ENCODE measurements at places on chromosomes 1 and 21.

GRCh38 chr1:247681288-247681897 lies 1.9 kb upstream of the OR13G1 start:
- DNase-seq: no peak

- peak; percentile 56 for DNase-seq
Measured at GRCh38 chr1:39653546-39654031, 14.1 kb upstream of the HEYL start.

GRCh38 chr1:96365076-96365475 lies 356.5 kb upstream of the PTBP2 start:
- DNase-seq: no peak

GRCh38 chr1:31013187-31013864 lies 52.2 kb downstream of the PUM1 start:
- DNase-seq: no peak

GRCh38 chr1:243346468-243346867 lies 90.6 kb downstream of the SDCCAG8 start:
- DNase-seq: no peak

DNA sequence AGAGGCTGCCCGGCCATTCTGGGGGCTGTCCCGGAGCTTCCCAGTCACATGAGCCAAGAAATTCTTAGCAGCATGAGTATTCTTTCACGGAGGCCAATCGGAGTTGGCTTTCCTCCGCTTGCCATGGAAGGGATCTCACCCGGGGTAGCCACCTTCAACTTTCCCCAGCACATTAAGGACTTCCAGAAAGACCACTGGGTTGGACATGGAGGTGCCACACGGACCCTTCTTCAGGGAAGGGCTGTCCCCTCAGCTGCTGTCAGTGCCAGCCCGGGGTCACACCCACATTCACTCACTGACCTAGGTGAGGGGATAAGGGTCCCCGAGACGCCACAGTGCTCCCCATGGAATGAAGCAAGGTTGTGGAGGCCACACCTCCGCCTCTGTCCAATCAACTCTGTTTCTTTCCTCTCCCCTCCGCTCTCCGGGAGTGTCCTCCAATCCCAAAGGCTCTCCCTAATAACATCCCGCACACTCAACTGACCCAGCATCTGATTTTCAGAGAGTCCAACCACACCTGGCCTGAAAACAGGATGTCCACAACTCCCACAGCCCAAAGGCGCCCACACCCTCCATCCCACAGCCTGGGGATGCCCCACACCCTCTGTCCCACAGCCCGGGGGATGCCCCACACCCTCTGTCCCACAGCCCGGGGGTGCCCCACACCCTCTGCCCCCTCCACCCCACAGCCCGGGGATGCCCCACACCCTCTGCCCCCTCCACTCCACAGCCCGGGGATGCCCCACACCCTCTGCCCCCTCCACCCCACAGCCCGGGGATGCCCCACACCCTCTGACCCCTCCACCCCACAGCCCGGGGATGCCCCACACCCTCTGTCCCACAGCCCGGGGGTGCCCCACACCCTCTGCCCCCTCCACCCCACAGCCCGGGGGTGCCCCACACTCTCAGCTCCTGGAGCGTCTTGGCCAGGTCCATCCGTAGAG lies 19.4 kb downstream of the RSPH1 start:
- no peak for DNase-seq

- DNase-seq: no peak
Measured at GRCh38 chr1:174966008-174966572, 33.7 kb upstream of the CACYBP start.

GRCh38 chr1:33414879-33415278 lies 16.0 kb downstream of the PHC2 start:
- DNase-seq: no peak

GRCh38 chr1:89578946-89579684 lies 53.8 kb upstream of the LRRC8C start:
- DNase-seq: no peak

GRCh38 chr1:40997096-40997495 lies 17.6 kb downstream of the CTPS1 start:
- DNase-seq: no peak

GRCh38 chr1:162276493-162276892 lies 100.2 kb downstream of the SPATA46 start:
- DNase-seq: no peak

DNA sequence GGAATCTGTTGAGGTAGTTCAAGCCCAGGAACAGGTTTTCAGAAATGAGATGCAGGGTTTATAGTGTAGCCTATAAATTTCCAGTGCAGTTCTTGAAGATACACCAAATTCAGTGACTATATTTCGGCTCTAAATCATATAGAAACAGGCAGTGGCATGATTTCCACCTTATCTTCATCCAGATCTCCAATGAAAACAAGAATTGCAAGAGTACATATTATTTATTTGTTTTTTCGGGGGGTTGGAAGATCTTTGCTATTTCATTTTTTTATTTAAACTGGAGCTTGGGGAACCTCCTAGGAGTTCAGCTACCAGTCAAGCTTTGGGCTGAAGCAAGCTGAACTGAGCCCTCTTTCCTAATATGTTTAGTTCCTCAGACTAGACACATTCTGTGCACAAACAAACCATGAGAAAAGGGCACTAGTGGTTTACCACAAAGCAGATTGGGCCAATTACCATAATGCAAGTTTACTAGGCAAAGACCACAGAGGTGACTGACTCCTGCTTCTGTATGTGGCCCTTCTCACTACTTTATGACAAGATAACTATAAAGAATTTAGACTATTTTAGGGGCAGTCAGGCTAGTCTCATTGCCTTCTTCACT lies 68.5 kb downstream of the RGS2 start:
- DNase-seq: no peak

DNA sequence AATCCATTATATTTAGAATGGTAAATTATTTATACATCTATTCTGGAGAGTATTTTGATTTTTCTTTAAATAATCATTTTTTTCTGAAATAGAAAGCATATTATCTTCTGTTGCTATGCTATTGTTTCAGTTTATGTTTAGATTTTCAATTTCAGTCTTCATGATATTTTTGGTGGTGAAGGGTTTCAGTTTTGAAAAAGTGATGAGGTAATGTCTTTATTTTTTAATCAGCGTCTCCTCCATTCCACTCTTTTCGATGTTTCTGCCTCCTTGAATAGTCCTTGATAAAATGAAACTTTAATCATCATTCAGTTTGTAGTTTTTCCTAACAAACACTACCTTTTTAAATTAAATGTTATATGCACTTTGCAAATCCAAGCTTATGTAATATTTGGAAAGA lies 428.6 kb downstream of the PTPRC start:
- DNase-seq: no peak
